AG20443 (cell line): ENCODE measurements at places on chromosomes 2 and 18.

DNA sequence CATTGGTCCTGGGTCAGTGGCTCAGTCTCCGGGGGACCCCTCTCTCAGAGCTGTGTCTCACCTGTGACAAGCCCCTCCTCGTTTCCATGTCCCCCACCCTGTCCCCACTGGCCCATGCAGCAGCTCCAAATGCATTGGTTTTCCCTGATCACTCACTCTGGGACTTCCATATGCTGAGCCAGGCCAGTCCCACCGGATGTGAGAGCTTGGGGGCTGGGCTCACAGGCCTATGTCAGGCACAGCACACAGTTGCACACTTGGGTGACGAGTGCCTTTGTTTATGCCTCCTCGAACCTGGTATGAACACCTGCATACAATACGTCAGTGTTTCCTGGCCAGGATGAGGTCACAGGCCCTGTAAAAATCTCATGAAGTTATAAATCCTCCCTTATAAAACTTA lies 232.5 kb downstream of the TFCP2L1 start:
- no peak for DNase-seq

DNA sequence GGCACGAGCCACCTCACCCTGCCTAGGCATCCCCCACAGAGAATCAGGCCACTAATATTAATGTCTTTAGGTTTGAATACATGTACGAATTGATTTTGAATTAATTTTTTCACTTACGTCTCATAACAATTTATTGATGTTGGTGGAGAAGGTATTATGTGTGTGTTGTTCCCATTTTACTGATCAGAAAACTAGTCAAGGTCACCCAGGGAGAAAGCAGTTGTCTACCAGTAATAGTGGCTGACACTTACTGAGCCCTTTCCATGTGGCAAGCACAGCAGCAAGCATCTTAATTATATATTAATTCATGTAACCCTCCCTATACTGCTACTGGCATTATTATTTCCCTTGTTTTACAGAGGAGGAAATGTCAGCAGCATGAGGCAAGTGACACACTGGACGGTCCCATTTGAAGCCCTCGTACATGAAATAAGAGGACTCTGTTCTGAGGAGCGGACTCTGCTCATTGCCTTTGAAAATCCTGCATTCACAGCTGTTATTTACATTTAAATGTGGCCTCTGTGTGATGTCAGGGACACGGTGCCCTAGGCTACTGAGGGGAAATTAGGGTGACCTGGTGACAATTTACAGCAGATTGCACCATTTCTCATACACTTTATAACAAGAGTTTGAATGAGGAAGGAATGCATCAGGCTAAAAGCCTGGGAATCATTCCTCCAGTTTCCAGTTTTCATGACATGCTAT lies 30.9 kb upstream of the KCNE4 start:
- no peak for DNase-seq

- no peak for DNase-seq
Observed at GRCh38 chr2:151973901-151974199, 125.0 kb downstream of the CACNB4 start.

DNA sequence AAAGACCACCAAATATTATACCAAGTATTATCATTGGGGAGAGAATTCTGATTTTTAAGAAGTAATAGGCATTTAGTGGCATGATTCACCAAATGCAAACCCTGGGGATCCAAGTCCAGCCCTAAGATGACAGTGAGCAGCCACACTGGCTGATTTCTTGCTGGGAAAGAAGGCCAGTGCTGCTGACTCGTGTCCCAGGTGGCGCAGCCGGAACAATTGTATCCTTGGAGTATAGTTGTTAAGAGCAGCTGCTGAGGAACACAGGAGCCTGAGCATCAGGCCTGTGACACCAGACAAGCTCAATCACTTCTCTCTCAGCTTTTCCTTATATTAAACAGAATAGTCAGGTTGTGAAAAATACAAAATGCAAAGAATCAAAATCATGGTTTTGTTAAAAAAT lies 48.4 kb downstream of the LRP1B start:
- DNase-seq, result no peak

DNA sequence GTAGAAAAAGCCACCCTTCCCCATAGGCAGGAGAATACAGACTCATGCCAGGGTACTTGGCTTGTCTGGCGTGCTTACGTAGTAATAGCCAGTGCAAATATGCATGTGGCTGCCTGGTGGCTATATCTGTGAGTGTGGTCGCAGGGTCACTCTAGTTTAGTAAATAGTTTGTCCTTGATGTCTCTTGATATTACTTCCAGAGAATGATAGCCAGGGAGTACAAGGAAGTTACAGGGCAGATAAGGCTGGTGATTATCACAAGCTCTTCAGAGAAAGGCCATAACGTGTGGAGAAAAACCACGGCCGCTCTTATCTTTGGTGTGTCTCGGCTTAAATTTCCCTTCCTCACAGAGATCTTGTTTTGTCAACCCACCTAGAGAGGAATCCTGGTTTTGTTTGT lies 54.3 kb upstream of the SLC39A10 start:
- DNase-seq, result no peak

GRCh38 chr2:240574386-240575100 lies 6.3 kb downstream of the RNPEPL1 start:
- no peak for DNase-seq

GRCh38 chr2:25341011-25341727 lies 556 bp downstream of the DNMT3A start:
- DNase-seq, result peak; percentile 56

DNA sequence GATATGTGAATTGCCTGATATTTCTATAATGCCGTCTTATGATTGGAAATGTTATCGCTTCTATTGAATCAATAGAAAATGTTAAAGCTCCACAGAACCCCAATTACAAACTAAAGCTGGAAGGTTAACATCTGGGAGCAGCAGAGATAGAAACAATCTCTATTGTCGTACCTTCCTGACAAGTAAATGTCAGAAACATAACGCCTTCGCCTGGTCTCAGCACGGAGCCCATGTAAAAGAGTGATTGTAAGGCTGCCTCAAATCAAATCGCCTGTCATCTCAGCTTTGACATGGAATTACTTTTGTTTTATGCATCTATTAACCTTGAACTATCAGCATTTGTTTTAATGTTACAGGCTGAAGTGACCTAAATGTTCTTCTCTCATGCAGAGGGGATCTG lies 885.9 kb upstream of the PIK3C3 start:
- DNase-seq, result no peak

DNA sequence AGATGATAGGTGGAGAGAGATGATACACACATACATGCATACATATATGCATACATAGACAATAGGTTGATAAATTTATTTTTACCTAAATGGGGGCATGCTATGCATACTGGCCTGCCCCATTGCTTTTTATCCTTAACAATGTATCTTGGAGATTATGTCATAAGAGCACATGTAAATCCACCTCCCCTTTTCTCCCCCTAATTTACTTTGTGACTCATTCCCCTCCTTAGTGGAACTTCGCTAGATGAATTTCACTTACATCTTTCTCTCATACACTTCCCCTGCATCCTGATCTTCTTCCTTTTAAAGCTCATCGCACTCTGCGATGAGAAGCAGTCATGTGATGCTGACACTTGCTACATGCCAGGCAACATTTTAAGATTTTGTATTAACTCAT lies 223.6 kb downstream of the C1D start:
- DNase-seq, result no peak

DNA sequence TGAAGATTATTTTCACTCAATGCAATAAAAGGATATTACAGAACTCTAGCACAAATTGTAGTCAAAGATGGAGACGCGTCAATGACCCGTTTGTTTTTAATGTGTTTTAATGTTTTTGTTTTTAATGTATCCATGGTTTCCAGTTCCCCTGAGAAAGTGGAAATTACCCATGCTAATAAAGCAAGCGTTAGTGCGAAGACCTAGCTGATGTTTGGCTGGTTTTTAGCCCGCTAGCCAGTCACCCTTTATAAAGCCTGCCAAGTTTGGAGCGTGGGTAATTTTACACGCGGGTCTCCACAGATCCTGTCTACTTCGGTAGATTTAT lies 430 bp upstream of the CHMP1B start:
- DNase-seq, result no peak

DNA sequence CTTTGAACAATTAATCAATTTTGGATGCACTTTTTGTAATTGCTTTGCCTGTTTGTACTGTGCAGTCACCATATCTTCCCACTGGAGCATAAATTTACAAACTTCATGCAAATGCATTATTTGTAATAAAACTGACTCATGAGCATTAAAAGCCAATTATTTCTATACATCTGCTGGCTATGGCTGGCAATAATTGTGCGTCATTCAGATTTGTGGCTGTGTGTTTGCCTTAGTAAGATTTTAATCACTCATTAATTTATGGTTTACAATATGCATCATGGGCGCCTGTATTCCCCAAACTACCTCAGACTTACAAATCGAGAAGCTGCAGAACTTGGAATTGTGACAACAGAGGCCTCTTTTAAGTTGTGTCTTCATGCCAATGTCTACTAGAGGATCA lies 132.4 kb upstream of the TRIB2 start:
- DNase-seq, result no peak

DNA sequence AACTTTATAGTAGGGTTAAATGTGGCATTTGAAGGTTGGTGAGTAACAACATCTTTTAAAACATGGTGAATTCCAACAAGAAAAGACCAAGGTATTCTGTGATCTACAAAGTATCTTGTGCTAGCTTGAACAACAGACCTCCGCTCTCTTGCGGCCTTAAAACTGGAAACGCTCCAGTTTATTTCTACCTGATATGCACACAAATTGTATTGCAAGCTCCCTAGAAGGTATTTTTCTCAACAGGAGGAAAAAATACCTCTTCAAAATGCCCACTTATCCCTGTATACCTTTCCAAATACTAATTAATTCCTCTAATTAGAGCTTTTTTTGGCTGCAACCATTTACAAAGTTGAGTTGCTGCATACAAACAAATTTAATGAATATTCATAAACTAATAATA lies 69.5 kb downstream of the KCNH7 start:
- no peak for DNase-seq

GRCh38 chr2:147045113-147045512 lies 799.7 kb upstream of the ACVR2A start:
- DNase-seq, result peak; percentile 40

GRCh38 chr2:20474757-20475566 lies 28.1 kb downstream of the RHOB start:
- no peak for DNase-seq

DNA sequence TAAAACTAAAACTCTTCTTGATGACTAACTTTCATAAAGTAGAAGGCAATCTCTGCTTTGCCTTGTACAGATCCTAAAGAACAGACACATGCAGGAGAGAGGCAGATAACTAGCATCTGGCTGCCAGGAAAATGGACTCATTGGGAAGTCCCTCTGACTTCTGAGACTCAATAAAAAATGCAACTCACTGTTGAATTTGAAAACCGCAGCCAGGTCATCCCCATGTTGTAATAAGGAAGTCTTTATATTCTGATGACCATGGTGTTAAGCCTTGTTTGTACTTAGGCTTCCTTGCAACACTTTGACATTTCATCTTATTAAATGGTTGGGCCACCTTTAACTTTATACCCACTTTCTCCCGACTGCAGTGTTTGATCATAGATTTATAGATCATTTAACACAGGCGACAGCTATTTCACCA lies 375.1 kb upstream of the KCNH7 start:
- DNase-seq, result peak; percentile 33

GRCh38 chr2:15761056-15761455 lies 169.4 kb downstream of the DDX1 start:
- no peak for DNase-seq

DNA sequence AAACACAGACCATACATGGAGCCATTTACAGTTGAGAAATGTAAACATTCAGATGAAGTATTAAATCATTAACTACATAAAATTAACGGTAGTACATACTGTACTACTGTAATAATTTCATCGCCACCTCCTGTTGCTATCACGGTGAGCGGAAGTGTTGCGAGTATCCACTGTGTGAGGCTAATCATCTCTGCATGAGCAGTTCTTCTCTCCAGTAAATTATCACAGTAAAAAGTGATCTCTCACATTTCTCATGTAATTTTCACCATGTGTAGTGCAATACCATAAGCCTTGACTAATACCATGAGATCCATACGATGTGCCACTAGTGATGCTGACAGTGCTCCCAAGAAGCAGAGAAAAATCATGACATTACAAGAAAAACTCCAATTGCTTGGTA lies 21.9 kb downstream of the SMAD2 start:
- DNase-seq, result no peak

GRCh38 chr2:230410861-230411569 lies 5.0 kb upstream of the SP100 start:
- DNase-seq, result no peak

GRCh38 chr2:209974576-209974975 lies 27.9 kb upstream of the RPE start:
- DNase-seq, result no peak

DNA sequence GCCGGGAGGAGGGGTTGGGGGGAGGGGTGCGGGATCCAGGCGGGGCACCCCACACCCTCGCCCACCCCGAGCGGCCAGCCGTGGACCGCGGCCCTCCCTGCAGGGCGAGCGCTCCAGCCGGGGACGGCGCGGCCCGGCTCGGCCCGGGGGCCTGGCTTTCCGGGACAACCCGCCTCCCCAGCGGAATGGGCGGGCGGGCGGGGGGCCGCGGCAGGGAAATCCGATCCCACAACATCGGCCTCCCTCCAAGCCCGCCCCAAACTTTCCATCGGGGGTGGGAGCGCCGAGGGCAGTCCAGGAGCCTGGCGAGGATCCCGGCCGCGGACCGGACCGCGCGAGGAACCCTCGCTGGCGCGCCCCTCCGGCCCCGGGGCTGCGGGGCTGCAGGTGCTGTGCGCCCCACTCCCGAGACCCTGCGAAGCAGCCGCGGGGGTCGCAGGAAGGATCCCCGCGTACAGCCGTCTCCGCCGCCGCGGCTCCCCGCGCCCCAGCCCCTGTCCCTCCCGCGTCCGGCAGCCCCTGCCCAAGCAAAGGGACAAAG lies 529 bp downstream of the SEMA4C start:
- DNase-seq, result peak; percentile 88

DNA sequence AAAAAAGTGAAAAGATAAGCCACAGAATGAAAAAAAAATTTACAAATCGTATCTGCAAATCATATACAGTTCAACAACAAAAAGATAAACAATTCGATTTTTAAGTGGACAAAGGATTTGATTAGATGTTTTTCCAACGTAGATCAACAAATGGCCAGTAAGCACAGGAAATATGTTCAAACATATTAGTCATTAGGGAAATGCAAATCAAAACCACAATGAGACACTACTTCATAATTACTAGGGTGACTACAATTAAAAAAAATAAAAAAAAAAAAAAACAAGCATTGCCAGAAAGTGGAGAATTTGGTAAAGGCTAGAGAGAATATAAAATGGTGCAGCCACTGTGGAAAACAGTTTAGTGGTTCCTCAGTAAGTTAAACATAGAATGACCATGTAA lies 38.3 kb upstream of the RNU4ATAC start:
- no peak for DNase-seq

DNA sequence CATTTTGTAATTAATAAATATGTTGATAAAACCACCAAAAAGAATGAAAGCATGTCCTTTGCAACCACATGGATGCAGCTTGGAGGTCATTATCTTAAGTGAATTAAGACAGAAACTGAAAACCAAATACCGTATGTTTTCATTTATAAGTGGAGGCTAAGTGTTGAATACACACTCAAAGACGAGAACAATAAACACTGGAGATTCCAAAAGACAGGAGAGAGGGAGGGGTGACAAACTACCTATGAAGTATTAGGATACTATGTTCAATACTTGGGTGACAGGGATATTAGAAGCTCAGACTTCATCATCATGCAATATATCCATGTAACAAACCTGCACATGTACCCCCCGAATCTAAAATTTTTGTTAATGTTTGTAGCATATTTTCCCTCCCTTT lies 7.0 kb downstream of the ERLEC1 start:
- DNase-seq, result no peak
